Stimulated activated CD8-positive, alpha-beta memory T cell treated with anti-CD3 and anti-CD28 coated beads, Interleukin-4, amount 100 ng/mL, for 4 hours (primary cell): ENCODE measurements at places on chromosomes 7 and 10.

GRCh38 chr10:49505076-49505475, 33.8 kb downstream of the ERCC6 start:
- DNase-seq, result no peak

DNA sequence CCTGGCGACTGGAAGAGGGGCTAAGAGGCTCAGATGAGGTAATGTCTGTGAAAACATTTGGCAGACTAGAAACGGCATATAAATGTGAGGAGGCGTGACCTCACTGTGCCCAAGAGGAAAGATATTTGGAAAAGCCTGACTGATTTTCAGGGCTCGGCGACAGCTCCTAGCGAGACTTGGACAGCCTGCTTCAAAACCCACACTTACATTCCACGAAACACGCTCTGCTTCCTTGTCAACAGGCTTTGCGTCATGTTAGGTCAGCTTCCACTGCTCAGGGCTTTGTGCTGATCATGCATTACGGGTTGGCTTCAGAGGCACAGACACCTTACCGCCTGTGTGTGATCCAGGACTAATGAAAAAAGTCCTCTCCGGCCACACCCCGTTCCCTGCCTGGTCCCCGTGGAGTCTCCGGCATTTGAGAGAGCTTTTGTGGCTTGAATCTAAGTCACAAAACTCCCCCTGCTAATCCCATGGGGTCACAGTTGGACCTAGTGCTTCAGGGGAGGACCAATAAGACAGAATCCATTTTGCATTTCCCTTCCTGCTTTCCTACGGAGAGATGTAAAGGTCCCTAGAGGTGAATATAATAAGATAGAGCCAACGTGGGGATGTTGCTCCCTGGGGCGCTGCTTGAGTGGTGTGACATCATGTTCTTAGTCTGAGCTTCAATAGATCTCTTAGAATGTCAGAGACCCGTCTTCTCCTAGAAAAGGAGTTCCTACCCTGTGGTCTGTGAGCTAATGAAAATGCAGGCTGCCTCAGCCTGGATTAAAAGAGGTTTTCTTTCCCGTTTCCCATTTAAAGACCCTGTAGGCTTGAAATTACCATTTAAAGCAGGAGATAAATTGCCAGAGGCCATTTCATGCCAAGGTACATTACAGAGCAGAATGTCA, 25.5 kb downstream of the FGFBP3 start:
- no peak for DNase-seq

- no peak for DNase-seq
Measured at GRCh38 chr10:60896033-60896432, 48.0 kb downstream of the RHOBTB1 start.

- no peak for DNase-seq
Measured at GRCh38 chr10:91665842-91666241, 33.0 kb upstream of the PPP1R3C start.

GRCh38 chr7:98235901-98236300, 16.1 kb downstream of the TECPR1 start:
- DNase-seq, result no peak

DNA sequence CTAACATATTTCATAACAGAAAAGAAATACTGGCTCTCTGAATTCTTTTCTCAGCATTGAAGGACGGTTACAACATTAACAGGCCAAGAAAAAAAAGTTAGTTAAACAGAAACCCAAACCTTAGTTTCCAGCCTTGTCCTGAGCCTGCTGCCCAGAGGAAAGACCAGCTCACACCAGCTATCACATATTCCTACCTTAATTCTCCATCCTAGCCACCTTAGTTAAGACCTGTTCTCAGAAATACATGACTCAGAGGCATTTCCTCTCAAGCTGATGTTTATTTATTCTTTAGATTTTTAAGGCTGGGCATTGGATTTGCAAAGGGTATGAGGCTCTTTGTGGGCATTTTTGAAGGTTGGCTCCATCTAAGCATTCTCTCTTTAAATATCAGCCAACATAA, 34.3 kb upstream of the ADAM12 start:
- no peak for DNase-seq

DNA sequence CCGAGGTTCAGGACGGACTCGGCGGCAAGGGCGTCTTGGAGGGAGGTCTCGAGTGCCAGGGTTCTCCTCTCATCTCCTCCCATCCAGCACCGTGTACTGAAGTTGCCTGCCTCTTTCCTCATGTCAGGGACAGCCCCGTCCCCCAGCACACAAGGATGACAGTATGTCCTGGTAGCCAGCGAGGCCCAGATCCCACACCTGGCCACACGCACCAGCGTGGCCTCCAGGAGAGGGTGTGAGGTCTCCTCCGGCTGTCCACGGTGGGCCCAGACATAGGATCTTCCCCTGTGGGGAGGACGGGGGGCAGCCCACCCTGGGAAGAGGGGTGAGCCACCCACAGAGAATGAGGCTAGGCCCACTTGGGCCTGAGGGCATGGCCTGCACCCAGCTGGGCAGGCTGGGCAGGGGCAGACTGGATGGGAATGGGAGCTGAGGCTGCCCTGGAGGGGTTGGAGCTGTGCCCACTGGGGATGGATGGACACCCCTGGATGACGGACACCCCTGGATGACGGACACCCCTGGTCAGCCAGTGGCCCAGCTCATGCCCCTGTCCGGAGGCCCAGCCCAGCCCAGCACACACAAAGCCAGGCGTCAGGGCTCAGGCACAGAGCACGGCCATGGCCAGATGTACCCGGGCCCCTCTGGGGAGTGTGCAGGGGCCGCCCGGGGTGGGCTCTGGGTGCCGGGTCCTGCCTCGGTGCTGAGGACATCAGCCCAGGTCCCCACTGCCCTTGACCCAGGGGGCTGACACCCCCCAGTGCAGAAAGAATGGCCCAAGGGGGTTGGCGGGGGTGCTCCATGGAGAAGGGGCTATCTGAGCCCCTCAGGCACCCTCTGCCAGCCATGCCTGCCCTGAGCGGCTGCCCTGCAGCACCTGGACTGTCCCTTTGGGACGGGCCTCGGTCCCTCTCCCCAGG, 30.9 kb upstream of the CFAP46 start:
- no peak for DNase-seq

GRCh38 chr10:50991456-50992355, 82.6 kb upstream of the PRKG1 start:
- no peak for DNase-seq

DNA sequence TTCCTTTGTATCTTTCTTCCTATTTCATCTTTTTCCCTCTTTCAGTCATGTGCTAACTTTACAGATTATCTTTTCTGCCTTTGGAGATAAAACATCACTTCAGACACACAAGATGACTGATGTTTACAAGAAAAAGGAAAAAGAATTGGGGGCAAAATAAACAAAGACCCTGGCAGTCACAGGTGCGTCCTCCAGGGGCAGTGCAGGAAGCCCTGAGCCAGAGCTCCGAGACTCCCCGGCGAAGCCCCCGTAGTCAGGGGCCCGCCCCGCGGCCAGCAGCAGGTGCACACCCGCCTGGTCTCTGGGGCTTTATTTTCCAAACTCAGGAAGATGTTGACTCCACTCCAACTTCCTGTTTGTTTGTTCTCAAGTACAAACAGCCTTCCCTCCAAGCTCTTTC, 10.2 kb downstream of the STK32C start:
- no peak for DNase-seq
